ENCODE measurements at places on chromosomes 3 and 15. TPM values are rescaled to one million over a fixed set of nuclear protein-coding genes. Genes with fewer than 3 reads are reported as not detected.

GRCh38 chr15:52421029-52421428, 107.7 kb downstream of the MYO5A start:
- no peak for DNase-seq

DNA sequence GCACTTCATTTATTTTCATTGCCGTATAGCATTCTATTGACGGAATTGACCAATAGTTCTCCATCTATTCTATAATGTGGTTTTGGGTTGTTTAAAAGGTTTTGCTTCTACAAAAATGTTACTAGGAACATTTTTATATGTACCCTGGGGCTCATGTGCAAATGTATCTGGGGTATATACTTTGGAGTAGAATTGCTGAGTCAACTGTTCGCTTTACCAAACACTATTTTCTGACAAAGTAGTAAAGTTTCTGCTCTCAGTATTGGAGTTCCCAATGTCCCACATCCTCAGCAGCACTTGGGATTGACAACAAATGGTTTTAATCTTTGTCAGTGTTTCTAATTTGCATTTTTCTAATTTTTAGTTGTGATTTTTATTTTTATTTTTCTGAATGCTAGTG, 602.6 kb downstream of the MCTP2 start:
- no peak for DNase-seq

DNA sequence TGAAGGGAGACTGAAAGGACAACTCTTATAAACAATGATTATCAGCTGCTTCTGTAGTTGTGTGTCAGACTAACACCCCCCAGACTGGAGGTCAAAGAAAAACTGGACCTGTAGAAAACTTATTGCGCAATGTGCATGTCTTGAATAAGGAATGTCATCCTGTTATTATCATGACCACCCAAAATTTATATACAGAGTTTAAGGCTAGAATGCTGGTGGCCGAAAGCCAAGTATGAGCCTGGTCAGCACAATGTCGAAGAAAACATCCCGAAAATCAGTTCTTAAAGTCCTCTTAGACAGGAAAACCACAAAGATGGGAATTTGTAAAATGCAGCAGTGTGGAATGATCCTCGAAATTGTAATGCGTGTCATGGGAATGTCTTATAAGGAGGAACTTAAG, 29.3 kb downstream of the RFTN1 start:
- peak; percentile 52 for DNase-seq

Gene TMEM108
- 1.1 TPM for total RNA-seq

Gene MESP2
- total RNA-seq: 0.21 TPM

Data from uterus (tissue), 4 donors.